Stimulated activated CD8-positive, alpha-beta memory T cell treated with anti-CD3 and anti-CD28 coated beads, Interleukin-4, amount 100 ng/mL, for 1 hour (primary cell): ENCODE measurements at places on chromosomes 4 and X.

- DNase-seq: no peak
These were observed 65.6 kb downstream of the RAB40A start for GRCh38 chrX:103453655-103454054.

DNA sequence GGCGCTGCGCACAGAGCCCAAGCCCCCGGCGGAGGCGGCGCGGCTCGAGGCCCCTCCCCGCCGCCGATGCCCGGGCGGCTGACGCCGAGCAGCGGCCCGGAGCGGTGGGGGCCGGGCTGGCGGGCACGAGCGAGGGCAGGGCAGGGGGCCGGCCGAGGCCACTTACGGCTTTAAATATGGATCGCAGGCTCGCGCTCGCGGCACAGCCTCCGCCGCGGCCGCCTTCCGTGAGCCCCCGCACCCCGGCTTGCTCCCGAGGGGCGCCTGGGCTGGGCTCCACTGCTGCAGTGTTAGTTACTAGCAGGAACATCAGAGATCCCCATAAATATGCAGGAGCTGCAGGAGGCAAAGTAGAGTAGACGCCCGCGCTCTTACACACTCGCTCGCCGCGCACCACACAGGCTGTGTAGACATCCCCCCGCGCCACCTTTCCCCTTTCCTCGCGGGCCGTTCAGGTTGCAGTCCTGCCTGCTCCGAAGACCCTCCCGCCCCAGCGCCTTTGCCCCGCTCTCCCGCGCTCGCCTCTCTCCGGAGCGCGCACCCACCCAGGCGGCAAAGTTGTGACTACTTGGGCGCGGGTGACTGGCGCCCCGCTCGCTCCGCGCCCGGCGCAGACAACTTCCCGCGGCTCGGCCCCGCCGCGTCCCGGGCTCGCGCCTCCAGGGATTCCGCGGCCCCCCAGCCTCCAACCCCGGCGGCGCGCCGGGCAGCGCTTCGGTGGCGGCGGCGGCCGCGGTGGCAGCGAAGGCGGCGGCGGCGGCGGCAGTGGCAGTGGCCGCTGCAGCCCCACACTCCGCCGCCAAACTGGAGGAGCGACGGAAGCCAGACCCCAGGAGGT lies 152.0 kb upstream of the SLC4A4 start:
- DNase-seq: no peak

DNA sequence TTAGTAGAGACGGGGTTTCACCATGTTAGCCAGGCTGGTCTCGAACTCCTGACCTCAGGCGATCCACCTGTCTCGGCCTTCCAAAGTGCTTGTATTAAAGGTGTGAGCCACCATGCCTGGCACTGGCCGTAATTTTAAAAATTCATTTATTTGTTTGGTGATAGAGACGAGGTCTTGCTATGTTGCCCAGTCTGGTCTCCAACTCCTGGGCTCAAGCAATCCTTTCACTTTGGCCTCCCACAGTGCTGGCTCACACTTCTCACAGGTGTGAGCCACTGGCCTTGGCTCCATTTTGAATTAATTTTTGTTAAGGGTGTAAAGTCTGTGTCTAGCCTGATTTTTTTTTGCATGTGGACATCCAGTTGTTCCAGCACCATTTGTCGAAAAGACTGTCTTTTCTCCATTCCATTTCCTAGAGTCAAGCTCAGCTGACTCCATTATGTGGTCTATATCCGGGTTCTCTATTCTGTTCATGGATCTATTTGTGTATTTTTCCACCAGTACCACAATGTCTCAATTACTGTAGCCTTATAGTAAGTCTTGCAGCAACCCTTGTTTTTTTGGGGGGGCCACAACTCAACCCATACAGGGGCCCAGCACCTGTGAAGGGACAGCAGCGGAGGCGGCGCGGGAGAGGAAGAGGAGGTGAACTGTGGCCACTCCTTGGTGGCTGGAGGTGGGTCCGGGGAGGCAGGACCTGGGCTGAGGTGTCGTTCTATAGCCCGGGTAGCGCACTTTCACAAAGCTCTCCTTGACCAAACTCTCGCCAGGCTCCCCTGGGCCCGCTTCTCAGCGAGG lies 1.5 kb upstream of the NSD2 start:
- DNase-seq: no peak

GRCh38 chr4:24846716-24847115 lies 51.3 kb downstream of the SOD3 start:
- no peak for DNase-seq

GRCh38 chrX:15194146-15194545 lies 75.7 kb downstream of the ASB9 start:
- DNase-seq: no peak

DNA sequence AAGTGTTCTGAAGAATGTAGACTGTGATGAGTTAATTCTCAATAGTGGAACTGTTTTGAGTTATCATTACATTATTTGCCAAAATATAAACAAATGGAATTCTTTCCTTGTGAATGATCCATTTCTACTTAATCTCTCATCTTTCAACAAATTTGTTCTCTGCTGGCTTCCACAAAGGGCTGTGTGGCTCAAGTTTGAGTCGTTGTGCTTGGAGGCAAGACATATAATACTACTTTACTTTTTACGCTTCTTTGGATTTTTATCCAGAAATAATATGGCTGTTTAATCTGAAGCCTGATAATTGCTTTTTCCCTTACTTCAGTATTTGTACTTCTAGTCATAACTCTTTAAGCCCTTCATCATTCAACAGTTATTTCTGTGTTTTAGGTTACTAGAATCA lies 169.5 kb downstream of the ARHGAP10 start:
- no peak for DNase-seq

GRCh38 chrX:75547783-75548182 lies 24.9 kb upstream of the ZDHHC15 start:
- DNase-seq: no peak

DNA sequence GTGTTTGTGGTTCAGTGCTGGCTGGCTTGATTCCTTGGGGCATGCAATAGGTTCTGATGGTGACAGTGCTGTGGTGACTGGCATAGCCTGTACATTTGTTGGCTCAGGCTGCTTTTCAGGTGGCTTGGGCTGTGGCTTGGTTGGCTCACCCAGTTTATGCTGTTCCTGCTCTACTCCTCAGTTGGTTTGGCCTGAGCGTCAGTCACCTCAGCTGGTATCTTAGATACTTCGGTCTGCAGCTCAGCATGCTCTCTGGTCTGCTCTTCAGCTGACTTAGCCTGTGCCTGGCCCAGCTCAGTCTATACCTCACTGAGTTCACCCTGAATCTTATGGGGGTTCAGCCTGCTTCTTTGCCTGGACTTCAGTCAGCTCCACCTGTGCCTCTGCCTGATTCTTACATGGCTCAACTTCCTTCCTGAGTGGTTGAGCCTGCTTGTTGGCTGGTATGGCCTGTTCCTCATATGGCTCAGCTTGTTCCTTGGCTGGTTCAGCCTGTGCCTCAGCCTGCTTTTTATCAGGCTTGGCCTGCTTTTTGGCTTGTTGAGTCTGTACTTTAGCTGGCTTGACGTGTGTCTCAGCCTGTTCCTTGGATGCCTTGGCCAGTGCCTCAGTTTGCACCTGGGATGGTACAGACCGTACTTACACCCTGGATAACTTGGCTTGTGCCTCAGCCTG lies 170.6 kb downstream of the MSN start:
- no peak for DNase-seq

- no peak for DNase-seq
These were observed 21.8 kb upstream of the TBC1D14 start for GRCh38 chr4:6887591-6888371.

- DNase-seq: no peak
These were observed 15.4 kb downstream of the SORCS2 start for GRCh38 chr4:7207628-7208231.
